ENCODE measurements at places on chromosomes 7 and 10.

DNA sequence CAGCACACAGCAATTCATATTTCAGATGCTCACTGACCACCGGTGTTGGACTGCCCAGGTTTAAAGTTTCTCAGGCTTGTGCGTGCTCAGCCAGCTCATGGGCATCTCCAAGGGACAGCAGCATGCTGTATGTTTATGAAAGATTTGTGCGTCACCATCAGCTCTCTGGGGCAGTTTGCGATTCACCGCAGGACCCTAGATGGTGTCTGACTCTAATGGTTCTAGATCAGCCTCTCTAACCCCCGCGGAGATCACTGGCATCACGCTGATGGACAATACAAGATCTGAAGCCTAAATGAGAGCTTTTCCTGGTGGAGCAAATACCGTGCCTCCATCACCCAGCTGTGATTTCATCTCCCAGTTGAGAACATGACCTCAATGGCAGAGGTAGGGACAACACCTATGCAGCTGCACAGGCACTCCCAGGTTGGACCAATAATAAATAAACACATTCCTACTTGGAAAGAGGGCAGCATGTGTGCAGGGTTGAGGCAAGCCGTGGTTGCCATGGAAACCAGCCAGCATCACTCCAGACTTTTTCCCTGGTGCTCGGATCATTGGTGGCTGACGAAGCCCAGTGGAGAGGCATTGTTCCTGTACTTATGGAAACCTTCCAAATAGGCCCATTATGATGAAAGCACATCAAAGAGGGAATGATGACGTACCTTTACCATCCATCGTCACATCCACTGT lies 253.6 kb downstream of the KCNMA1 start:
- no peak for DNase-seq

DNA sequence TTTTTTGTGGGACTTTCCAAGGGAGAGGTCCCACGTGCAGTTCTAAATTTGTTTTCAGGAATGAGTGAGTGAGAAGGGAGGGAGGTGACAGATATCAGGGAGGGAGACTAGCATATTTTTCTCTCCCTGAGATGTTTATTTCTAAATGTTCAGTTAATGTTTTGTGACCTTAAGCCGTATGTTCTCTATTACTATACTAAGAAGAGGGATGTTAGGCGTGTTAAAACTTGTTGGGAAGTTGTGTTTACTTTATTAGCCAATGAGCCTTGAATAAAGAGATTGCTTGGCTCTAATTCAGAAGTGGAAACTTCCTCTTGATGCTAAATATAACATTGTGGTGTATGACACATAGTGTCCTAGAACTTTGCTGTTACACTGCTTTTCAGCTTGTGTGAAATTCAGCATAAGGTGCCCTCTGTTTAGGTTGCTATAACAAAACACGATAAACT lies 37.3 kb downstream of the DNAH11 start:
- DNase-seq, result no peak

DNA sequence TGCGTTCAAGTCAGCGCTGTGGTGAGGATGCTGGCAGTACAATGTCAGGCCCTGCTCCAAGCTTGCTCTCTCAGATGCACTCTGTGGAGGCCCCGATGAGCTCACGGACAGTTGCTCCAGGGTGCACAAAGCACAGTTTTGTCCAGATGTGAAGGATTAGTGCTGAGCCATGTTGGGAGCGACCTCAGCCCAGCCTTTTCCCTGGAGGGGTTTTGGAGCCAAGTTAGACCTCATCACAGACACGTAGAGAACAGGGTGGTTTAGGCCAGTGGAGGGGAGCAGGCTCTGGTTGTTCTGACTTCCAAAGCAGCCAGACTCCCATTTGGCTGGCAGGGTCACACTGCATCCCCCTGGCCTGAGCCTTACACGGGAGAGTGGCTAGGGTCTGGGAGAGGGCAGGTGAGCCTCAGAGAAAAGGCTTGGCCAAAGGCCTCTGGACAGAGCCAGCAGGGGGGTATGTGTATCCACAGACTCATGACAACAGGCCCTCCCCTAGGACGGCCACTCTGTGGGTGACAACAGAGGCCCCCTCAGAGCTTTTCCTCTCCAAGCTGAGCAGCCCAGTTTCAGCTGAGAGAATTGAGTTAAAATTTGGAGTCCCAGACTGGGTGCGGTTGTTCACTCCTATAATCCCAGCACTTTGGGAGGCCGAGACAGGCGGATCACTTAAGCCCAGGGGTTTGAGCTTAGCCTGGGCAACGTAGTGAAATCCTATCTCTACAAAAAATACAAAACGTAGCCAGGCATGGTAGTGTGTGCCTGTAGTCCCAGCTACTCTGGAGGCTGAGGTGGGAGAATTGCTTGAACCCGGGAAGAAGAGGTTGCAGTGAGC lies 4.7 kb downstream of the PLAC9 start:
- DNase-seq, result no peak

- DNase-seq, result no peak
Measured at GRCh38 chr7:80410081-80410480, 101.8 kb downstream of the GNAT3 start.

- DNase-seq, result no peak
Measured at GRCh38 chr7:67100956-67101361, 104.3 kb downstream of the TYW1 start.

- no peak for DNase-seq
Measured at GRCh38 chr7:50793120-50793946, 10.6 kb upstream of the GRB10 start.

DNA sequence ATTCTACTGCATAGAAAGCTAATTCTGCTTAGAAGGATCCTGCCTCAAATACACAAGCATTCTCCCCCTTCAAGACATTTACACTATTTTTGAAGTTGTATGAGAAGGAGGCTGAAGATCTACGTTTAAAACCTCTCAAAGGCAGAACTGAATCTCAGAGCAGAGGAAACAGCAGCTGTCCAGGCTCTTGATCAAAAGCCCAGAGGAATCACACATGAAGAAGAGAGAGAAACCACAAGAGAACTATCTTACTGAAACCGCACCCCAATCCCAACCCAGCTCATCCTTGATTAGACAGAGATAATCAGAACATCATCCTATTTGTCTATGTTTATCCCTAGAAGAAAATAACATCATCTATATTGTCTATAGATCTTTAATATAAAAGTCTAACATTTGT lies 2.2 kb upstream of the DNAJC1 start:
- DNase-seq, result no peak

DNA sequence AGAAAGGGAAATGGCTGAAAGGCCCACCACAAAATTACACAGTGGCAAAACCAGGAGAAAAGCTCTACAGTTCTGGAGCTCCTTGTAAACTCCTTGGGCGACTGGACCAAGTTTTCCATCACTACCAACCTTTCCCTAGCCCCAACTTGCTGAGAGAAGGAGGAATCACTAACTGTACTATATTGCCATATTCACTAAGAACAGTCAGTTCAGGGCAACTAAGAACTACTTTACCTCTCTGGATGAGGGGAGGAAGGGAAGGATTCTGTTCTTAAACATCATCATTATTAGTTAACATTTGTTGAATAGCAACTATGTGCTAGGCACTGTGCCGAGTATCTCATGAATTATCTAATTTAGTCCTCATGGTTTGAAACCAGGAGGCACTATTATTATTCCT lies 98.1 kb upstream of the SVIL start:
- no peak for DNase-seq

GRCh38 chr10:12639996-12640944 lies 290.9 kb downstream of the CAMK1D start:
- no peak for DNase-seq

DNA sequence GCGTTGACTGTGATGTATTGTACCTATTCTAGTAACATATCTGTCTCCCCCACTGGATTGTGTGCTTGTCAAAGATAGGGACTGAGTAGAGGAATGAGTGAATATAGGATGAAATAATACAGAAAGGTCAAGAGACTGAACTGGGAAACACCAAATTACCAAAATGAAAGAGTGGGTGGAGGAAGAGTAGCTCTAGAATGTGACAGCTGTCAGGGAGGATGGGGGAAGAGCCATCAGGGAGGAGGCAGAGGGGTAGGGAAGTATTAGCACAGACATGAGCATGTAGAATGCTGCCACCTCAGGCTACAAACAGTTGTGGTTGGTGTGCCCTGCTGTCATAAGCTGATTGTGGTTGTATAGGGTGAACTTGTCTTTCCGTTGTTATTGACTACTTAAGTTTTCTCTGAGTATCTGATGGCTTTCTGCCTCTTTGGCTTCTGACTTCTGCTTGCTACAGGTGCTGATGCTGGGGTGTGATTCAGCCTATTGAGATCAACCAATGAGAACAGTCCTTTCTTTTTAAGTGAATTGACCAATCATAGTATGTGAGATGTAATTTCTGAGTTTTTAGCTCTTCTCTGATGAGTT lies 5.6 kb downstream of the CCSER2 start:
- DNase-seq, result no peak

DNA sequence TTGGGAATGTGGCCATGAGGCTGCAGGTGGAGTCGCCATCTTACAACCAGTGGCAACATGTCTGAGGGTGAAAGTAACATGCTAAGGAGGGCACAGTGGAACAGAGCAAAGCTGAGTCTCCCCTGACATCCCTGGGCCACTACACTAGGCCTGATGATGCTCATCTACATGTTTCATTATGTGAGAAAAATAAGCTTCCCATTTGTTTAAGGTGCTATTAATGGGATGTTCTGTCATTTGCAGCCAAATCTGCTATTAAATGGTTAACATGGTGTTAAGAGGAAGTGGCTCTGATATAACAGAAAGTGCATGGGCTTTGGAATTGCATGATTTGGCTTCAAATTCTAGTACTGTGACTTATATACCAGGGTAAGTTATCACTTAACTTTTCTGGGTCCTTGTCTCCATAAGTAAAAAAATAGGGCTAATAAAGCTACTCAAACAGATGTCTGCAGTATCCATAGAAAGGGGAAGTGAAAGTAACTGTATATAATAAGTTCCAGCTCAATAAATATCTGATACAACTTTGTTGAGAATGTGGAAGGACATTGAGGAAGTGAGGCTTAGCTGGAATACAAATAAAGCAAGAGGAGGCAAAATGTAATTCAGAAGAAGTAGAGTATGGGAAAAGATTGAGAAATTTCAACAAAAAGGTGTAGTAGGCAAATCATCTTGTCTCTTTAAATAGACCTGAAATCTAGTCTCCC lies 158.9 kb downstream of the RTKN2 start:
- no peak for DNase-seq

DNA sequence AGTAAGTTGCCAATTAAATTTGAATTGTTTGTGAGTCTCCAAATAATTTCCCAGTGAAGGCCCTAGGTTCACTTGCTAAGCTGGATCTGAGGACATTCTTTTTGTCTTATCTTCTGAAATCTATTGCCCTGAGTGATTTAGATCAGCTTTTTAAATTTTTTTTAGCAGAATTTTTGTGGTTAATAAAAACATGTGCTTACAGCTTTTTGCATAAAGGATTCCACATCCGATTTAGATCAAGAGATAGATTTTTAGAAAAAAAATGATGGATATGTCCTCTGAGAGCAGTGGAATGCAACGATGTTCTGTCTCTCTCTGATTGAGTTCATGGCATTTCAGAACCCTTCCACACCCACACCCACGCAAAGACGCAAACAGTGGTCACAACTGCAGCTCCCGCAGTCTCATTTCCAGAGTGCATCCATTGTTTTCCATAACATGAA lies 358.8 kb downstream of the SUGCT start:
- no peak for DNase-seq

GRCh38 chr10:11329062-11329673 lies 282.3 kb downstream of the USP6NL start:
- DNase-seq, result no peak

DNA sequence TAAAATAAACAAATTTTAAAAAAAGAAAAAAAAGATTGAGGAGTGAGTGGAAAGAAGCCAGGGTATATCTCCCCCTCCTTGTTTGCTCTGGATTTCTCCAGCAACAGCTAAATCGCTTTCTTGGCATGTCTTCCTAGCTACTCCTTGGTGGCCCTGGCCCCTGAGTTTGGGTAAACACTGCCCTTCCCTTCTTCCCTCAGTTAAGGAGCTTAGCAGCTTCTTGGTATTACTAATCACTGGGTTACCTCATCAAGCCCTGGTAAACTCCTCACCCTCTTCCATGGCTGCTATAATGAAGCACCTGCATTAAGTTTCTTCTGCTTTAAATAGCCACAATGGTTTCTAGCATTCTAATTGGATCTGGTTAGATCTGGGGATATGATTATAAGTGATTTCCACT lies 269.8 kb downstream of the FZD1 start:
- no peak for DNase-seq

- DNase-seq, result no peak
Measured at GRCh38 chr10:103545366-103545765, 51.9 kb downstream of the NEURL1 start.

- DNase-seq, result no peak
Measured at GRCh38 chr7:137587326-137587725, 243.8 kb upstream of the PTN start.

DNA sequence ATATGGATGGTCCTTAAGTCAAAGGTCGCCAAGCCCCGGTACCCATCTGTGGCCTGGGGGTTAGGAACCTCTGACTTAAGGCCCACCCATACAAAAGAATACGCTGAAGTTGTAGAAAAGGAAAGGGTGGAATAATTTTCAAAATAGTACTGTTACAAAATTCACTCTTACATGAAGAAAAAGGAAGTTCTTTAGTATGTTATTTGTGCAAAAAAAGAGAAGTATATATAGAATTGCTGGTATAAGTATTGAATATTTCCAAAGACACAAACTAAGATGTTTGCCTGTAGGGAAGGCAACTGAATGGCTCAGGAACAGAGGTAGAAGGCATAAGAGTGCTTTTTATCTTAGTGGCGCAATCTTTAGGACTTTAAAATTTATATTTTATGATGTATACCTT lies 78.7 kb downstream of the PRLHR start:
- DNase-seq, result no peak

- DNase-seq, result no peak
Measured at GRCh38 chr10:74963549-74963948, 137.1 kb downstream of the KAT6B start.

DNA sequence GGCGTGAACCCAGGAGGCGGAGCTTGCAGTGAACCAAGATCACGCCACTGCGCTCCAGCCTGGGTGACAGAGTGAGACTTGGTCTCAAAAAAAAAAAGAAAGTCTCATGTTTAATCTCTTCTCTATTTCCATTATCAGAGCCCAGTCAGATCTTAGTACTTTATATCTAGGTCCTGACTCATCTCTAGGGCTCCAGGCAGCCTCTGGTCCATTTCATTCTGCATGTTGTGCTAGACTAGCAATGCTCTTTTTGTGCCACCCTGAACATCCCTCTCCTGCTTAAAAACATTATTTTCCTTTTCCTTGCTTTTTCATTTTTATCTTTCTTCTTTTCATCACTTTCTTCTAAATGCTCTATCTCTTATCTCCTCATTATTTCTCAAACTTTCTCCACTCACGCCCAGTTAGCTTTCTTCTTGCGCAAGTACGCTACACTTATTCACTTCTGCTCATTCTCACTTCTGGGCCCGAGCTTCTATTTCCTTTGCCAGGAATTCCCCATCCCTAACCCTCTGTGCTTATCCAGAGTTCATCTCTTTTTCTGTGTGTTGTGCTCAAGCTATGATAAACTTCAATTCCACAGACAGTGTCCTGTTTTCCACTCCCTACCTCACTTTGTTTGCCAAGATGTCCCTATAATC lies 63.9 kb downstream of the BTAF1 start:
- no peak for DNase-seq

DNA sequence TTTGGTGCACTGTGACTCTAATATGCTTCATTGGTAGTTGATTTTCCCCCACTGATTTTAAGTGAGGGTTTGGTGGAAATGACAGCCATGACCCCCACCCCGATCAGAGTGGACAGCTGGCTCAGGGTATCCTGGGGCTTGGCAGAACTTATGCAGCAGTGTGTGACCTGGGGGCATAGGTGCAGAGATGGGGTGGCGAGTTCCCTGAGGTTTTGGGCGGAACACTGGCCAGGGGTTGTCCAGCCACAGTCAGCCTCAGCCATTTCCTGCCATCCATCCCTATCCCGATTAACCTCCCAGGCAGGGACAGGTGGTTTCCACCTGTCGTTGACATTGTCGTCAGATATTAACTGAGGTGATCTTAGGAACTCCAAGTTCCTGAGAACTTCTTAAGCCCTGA lies 155.8 kb upstream of the CHST15 start:
- DNase-seq, result no peak

Data from HCT116 (cell line).